ENCODE measurements at places on chromosomes 11 and 22.

DNA sequence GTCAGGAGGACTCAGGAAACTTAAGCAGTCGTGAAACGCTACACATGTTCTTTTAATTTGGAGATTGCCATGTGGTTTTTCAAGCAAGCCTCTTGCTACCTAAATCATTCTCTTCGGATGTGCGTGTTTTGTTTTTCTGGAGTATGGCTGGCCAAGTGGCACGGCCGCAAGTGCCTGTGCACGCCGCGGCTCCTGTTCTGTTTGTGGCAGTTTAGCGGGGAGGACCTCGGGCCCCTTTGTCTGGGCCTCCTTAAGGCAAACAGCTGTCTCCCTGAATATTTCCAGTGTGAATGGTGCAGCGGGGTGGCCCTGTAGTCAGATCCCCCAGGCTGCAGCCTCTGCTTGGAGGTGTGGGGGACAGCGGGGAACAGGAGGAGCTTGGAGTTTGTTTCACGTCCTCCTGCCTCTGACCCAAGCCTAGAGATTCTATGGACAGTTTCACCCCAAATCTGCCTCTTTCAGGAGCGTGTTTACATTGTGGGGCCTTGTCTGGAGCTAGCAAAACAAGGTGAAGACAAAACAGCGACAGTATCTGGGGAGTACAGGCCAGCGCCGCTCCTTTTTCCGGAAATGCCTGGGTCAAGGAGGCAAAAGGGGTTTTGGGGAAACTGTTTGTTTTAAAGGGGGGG is 1.3 kb downstream of the LRP5 start:
- no peak for DNase-seq

- no peak for DNase-seq
Measured at GRCh38 chr11:64081745-64082442, 46.2 kb downstream of the FLRT1 start.

GRCh38 chr11:116981266-116981885 is 116.9 kb downstream of the SIK3 start:
- no peak for DNase-seq

DNA sequence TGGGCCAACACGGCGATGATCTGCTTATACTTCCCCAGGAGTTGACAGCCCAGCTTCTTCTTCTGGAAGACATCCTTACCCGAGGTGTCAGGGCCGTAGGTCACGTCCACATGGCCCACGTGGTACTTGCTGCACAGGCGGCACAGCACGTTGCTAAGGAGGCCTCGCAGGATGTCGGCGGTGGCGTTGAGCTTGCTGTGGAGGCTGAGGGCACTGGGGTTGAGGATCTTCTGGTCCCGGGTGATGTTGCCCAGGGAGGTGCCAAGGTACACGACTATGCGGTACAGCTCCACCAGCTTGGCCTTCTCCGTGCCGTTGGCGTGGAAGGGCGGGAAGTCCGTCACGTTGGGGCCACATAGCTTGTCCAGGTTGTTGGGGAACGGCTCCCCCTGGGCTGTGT is 2.9 kb downstream of the LIF start:
- no peak for DNase-seq

DNA sequence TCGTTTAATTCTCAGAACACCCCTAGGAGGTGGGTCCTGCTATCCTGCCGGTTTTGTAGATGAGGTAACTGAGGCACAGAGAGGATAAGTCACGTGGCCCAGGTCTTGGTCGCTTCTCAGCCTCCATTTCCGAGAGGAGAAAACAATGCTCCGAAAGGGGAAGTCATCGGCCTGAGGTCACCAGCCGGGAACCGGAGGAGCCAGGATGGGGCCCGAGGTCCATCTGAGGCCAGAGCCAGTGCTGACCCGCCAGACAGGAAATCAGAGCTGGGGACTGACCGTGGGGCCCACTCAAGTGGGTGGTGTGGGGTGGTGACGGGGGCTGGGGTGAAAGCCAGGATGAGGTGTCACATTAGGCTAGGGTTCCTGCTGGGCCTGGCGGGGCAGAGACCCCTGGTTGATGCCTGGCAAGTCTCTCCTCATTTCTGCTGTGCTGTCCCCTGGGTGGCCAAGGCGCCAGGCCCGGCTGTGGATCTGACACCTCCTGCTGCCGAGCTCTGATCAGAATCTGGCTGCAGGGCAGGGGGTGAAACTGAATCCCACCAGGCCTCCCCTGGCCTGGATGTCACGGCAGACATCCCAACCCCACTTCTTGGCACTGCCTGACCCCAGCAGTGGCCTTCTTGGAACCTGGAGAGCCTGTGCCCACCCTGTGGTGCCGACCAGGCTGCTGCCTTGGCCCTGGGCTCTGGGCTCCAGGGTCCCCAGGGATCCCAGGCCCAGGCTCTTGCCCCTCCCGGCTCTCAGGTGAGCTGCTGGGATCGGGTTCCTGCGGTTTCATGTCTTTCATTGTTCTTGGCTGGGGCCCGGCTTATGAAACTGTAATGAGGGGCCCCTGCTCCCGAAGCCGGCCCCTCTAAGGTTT is 12.0 kb downstream of the TRIOBP start:
- DNase-seq = no peak

DNA sequence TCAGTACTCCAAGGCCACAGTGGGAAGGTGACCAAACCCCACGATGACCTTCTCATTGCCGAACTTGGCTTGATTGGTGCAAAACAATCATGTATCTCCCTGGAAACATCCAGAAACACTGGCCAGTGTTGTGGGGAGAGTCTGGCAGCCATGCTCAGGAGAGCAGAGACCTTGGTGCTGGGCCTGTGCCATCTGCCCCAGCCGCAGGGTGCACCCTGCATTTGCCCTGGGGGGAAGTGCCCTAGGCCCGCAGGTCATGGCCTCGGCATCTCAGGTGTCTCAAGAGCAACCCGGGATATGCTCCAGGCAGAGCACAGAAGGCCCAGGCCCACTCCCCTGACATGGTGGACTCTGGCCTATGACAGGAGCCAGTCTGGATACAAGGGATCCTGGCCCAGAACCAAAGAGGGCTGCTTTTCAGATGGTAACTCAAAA is 23.7 kb downstream of the ARVCF start:
- DNase-seq = no peak

GRCh38 chr11:38791346-38791961 is 2193.4 kb upstream of the RAG2 start:
- no peak for DNase-seq

DNA sequence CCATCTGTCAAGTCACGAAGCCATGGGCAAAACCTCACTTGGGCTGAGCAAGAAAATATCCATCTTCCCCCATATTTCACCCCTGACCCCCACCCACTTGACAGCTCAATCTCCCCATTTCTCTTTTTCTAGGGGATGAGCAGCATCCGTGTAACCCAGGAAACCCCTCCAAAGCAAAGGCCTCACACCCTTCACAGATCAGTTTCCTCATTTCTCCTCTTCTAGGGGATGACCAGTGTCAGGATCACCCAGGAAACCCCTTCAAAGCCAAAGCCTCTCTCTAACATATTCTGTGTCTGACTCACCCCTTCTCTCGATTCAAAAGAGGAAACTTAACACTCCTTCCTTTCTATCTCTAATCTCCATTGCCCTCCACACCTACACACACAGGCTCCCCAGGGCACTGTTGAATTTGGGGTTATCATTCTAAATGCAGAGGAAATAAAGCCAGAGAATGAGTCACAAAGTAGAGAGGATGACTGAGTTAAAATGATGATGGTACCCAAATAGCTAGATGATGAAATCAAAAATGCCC is 439.7 kb downstream of the BUD13 start:
- no peak for DNase-seq

- DNase-seq = no peak
Measured at GRCh38 chr22:45740236-45740635, 68.6 kb downstream of the ATXN10 start.

- DNase-seq = peak; percentile 16
Measured at GRCh38 chr22:46734830-46735453, 3.1 kb downstream of the CERK start.

- peak; percentile 62 for DNase-seq
Measured at GRCh38 chr11:128859563-128860441, 7.3 kb downstream of the KCNJ1 start.

DNA sequence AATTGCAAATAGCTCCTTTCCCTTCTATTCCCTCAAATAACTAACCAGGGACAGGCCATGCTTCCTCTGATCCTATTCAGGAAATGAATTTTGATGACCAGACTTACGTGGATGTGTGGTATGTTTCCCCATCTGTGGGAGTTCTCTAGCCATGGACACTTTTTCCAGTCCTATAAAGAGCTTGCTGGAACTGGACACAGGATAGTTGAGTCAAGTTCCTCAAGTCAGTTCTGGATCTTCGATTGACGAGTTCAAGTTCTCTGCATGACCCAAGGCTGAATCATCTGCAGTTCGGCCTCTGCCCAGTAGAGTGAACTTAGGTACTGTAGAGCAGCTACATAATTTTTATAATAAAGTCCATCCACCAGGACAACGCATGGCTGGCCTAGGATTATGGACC is 52.7 kb upstream of the CCND1 start:
- DNase-seq = no peak

DNA sequence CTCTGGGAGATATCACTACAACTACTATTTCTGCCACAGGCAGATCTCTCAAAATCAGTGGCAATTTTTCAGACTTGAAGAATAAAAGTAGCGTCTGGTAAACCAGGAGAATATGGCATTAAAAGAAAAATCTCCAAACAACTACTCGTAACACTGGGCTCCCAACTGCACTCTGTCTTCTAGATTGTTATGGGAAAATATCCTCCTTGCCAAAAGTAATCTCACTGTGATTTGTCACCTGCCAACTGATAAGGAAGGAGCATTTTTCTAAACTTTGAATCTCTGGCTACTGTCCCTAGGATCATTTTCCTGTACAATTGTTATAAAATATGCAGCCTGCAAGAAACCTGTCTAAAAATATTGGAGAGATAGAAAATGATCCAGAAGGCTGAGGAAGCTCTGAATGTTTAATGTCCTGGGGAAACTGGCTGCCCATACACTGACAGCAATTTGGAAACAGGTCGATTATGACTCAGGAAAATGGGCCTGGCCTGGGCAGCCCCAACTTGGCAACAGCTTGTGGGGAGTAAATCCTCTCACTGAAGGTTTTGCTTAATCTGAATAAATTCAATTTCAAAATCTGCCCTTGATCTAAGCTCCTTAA is 90.5 kb upstream of the DBX1 start:
- DNase-seq = no peak

- no peak for DNase-seq
Measured at GRCh38 chr11:131792243-131792642, 421.8 kb downstream of the NTM start.

GRCh38 chr22:46430961-46431838 is 95.7 kb downstream of the TRMU start:
- DNase-seq = no peak

DNA sequence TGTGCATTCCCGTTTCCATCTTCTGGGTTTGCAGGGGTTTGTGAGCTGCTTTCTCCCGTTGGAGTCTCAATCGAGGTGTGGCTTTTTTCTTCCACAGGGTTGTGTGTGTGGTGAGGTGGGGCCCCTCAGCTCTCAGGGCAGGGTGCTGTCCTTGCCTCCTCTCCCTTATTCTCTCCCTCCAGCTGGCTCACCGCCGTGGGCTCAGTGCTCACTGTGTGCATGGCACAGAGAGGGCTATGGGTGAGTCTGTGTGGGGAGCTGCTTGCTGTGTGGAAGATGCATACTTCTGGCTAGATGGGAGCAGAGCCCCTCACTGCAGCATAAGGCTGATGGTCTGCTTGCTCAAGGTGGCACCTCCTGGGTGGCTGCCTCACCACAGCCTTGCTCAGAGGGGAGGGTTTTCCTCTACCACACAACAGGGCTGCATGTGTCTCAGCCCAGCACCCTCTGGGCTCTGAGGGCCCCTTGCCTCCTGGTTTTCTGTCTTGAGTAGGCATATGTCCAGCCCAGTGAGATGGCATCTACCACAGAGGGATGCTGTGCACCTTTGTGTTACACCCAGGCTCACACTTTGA is 203.1 kb upstream of the B3GAT1 start:
- no peak for DNase-seq

DNA sequence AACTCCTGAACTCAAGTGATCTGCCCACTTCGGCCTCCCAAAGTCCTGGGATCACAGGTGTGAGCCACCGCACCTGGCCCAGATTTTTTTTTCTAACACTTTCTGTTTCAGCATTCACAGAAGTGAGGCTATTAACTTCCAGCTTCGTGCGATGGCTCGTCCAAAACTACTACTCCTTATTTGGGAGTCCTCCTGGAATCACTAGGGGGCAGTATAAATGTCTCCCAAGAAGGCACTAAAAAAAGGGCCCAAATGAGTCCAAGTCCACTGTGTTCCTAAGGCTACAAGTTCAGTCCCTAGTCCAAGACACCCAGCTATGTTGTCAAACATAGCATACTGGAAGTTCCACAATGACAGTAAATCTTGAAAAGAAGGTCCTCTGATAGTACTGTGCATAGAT is 63.2 kb upstream of the BIRC3 start:
- no peak for DNase-seq

GRCh38 chr22:38788021-38788816 is 5.7 kb downstream of the DNAL4 start:
- DNase-seq = no peak

- no peak for DNase-seq
Measured at GRCh38 chr11:94780432-94780831, 12.3 kb downstream of the AMOTL1 start.

DNA sequence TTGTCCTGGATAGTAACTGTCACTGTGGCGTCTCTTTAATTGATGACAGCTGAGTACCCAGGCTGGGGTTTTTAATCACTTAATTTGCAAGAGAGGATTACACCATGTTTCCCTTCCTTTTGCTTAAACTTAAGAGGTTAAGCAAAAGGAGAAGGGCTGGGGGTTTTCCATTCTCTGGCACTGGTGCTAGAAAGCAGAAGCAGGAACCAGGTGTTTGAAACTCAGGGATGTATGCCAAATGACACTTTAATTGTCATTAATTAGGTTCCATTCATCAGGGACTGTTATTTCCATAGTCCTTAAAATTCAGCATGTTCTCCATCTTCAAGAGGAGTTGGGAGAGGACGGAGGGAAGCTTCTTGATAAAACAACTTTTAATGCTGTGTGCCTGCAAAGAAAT is 746.2 kb downstream of the NELL1 start:
- DNase-seq = no peak
